ENCODE measurements at places on chromosomes 12 and 14. TPM values are rescaled to one million over a fixed set of nuclear protein-coding genes. Genes with fewer than 3 reads are reported as not detected.

The TGM1 gene
- total RNA-seq: 0.21 TPM

The DPF3 gene
- 0.55 TPM for total RNA-seq

The PMCH gene
- not detected for total RNA-seq

The SRP54 gene
- total RNA-seq: 76.6 TPM

The SLC22A17 gene
- total RNA-seq: 32.9 TPM

The TXNDC16 gene
- 8.1 TPM for total RNA-seq

The TSPAN9 gene
- total RNA-seq: 22.4 TPM

The LRP1 gene
- total RNA-seq: 17.3 TPM

The YBX3 gene
- total RNA-seq: 108 TPM

The BDKRB1 gene
- 1.4 TPM for total RNA-seq

The GDF11 gene
- total RNA-seq: 11.1 TPM

The MIP gene
- total RNA-seq: not detected

The DHRS1 gene
- total RNA-seq: 18.8 TPM

The KRT72 gene
- not detected for total RNA-seq

The SOX5 gene
- total RNA-seq: 3.8 TPM

The DCN gene
- 0.22 TPM for total RNA-seq

The CLEC4A gene
- 0.74 TPM for total RNA-seq

The KCNH3 gene
- total RNA-seq: 0.97 TPM

The KRT3 gene
- not detected for total RNA-seq

The ABCD2 gene
- not detected for total RNA-seq

The KRT6C gene
- not detected for total RNA-seq

The PNMA1 gene
- total RNA-seq: 18.1 TPM

The TTC8 gene
- 16.7 TPM for total RNA-seq

The AQP6 gene
- total RNA-seq: not detected

The TAS2R9 gene
- total RNA-seq: not detected

The POTEM gene
- not detected for total RNA-seq

The ACVRL1 gene
- total RNA-seq: 0.07 TPM

The NRL gene
- total RNA-seq: 2.1 TPM

All from H7 (cell line).